ENCODE measurements at places on chromosomes 11 and 22.

DNA sequence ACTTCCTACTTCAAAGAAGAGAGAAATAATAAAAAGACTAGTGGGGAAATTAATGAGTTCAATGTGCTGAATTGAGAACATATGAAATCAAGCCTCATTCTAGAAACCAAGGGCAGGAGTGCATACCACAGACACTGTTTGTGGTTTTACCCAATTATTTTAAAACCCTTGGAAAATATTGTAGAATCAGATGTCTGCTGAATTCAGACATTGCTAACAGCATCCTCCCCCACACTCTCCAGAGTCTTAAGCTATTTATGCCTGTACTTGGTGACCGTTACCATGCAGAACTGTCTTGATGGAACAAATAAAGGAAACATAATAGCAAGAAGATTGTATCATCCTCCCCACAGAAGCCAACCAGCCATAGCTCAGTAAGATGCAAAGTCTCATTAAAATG, 850.1 kb downstream of the NTM start:
- no peak for DNase-seq

GRCh38 chr11:12045914-12046635, 37.6 kb upstream of the DKK3 start:
- DNase-seq: no peak

DNA sequence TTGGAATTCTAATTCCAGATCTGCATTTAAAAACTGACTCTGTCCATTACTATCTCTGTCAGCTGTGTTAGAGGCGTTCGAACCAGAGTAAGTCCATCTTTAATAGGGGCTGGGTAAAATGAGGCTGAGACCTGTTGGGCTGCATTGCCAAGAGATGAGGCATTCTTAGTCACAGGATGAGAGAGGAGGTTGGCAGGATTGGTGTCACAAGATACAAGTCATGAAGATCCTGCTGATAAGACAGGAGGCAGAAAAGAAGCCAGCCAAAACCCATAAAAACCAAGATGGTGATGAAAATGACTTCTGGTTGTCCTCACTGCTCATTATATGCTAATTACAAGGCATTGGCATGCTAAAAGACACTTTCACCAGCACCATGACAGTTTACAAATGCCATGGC, 356.3 kb upstream of the ISX start:
- DNase-seq: no peak

DNA sequence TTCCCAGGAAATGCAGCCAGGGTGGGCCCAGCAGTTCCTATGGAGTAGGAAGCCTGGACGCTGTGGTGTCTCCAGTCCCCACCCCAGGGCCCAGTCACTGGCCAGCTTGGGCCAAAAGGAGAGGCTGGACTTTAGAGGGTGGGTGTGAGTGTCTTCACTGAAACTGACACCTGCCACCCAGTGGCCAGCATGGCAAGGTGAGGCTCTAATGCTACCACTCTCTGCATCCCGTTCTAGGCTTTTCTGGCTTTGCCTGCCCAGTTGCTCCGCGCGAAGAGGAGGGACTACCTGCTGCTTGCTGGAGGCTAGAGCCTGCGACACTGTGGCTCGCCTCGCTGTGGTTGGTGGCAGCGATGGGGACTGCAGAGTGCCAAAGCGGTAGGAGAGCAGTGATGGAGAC, 35.4 kb downstream of the C22orf42 start:
- DNase-seq: no peak

- no peak for DNase-seq
Measured at GRCh38 chr11:121625777-121626506, 173.2 kb upstream of the SORL1-AS1 start.
